Stomach (tissue), 19 donors: ENCODE measurements at places on chromosomes 7 and 10. TPM values are rescaled to one million over a fixed set of nuclear protein-coding genes. Genes with fewer than 3 reads are reported as not detected.

DNA sequence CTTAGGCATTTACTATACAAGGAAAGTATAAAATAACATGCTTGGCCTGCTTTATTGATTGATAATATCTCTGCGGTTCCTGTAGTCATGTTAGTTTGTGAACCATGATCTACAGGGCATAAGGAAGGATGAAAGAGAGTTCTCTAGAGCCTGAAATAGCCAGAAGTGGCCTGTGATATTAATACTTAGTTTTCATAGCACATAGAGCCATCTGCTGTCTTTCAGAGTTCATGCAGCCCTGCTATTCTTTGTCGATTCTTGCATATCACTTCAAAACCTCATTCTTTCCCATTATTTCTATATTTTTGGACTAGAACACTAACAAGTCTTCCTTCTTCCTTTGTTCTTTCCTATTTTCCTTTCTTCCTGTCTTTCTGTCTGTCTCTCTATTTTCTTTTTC is 26.4 kb upstream of the PRKG1 start:
- H3K4me3 ChIP-seq = no peak overlapping the region
- H3K36me3 ChIP-seq = no peaks in the 10 kb centered on the region
- no peak overlapping the region for H3K27ac ChIP-seq
- DNase-seq = peak; percentile 47
- no peaks in the 10 kb centered on the region for H3K27me3 ChIP-seq

- H3K4me3 ChIP-seq = no peak overlapping the region
- no peak overlapping the region for H3K27ac ChIP-seq
- DNase-seq = no peak
- H3K36me3 ChIP-seq = no peaks in the 10 kb centered on the region
These were observed 159.3 kb downstream of the LCOR start for GRCh38 chr10:96991313-96991841.

DNA sequence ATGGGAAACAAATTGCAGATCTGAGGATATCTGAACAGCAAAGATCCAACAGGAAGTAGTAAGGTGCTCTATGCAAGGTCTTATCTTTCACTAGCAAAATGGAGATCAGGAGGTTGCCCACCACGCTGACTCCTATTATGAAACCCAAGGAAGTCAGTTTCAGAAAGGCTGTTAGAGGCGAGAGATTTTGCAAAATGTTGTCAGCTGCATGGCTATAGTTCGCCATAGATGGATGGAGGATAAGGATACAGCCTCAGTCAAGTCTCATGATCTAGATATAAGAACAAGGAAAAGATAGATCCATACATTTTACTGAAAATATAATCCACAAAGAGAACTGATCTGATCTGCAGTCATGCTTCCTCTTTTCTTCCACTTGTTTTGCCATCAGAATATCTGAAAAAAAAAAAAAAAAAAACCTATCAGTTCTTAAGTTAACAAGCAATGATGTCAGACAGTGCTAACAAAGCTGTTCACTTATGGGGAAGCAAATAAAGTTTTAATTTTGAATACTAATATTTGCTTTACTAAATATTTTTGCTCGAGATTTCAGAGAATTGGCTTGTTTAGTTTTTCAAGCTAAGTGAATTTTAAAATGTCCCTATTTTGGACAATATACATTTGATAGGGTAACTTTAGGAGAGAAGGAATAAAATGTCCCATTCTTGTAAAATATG is 2.0 kb downstream of the GPR85 start:
- H3K27ac ChIP-seq = no peak overlapping the region
- DNase-seq = no peak
- no peaks in the 10 kb centered on the region for H3K36me3 ChIP-seq
- H3K27me3 ChIP-seq = no peaks in the 10 kb centered on the region

- no peaks in the 10 kb centered on the region for H3K27me3 ChIP-seq
- no peak overlapping the region for H3K4me3 ChIP-seq
- peaks cover 6% of the 10 kb centered on the region for H3K36me3 ChIP-seq
- peak; percentile 62 for DNase-seq
- no peak overlapping the region for H3K27ac ChIP-seq
These were observed 287.2 kb upstream of the MKLN1 start for GRCh38 chr7:131040467-131040932.

The LEP gene
- not detected for total RNA-seq

GRCh38 chr7:40760987-40761386 is 626.2 kb downstream of the SUGCT start:
- no peaks in the 10 kb centered on the region for H3K4me1 ChIP-seq
- DNase-seq = no peak
- no peaks in the 10 kb centered on the region for H3K27me3 ChIP-seq
- no peaks in the 10 kb centered on the region for H3K36me3 ChIP-seq

GRCh38 chr10:49079072-49079471 is 36.2 kb downstream of the VSTM4 start:
- peaks cover 14% of the 10 kb centered on the region for H3K36me3 ChIP-seq
- no peak overlapping the region for H3K4me3 ChIP-seq
- H3K4me1 ChIP-seq = peaks cover 55% of the 10 kb centered on the region
- H3K27me3 ChIP-seq = no peaks in the 10 kb centered on the region
- H3K27ac ChIP-seq = peak overlapping the region; percentile 67
- no peak for DNase-seq

The NPSR1 gene
- total RNA-seq = not detected
